T follicular helper cell (primary cell): ENCODE measurements at places on chromosomes 11 and 22.

- peak; percentile 46 for DNase-seq
Measured at GRCh38 chr11:45899448-45900174, 7.5 kb downstream of the FREY1 start.

GRCh38 chr11:113668255-113668654, 37.9 kb downstream of the TMPRSS5 start:
- DNase-seq: no peak

GRCh38 chr11:19992162-19992561, 168.1 kb downstream of the DBX1 start:
- no peak for DNase-seq

DNA sequence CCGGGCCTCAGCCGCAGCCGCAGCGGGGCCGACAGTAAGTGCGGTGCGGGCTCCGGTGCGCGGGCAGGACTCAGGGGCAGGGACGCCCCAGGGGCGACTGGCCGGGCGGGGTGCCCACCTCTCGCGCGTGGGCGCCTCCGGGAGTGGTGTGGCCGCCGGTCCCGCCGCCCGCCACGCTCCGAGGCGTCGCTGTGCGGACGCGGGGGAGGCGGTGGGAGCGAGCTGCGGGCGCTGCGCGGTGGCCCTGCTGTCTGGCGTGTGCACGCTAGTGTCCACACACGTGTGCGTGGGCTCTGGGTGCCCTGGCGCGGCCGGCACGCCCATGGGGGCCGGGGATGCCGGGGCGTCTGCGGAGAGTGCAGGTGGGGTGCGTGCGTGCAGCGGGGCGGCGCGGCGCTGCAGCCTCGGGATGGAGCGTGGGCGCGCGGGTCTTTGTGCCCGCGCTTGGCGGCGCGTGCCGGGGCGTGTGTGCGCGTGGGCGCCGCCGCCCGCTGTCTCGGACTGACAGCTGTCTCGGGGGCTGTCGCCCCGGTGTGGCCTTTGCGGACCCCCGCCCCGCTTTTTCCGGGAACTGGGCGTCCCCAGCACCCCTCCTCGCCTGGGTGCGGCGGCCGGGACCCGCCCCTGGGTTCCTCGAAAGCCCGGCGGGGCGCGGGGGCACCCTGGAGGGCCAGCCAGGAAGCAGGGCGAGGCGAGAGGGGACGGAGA, 804 bp downstream of the KCNK4 start:
- DNase-seq: no peak

- DNase-seq: no peak
Measured at GRCh38 chr11:76783294-76783895, at the start of gene TSKU. TSKU (plus strand) TSS chr11:76783356; CDS start chr11:76795617, 12,261 bp downstream.

DNA sequence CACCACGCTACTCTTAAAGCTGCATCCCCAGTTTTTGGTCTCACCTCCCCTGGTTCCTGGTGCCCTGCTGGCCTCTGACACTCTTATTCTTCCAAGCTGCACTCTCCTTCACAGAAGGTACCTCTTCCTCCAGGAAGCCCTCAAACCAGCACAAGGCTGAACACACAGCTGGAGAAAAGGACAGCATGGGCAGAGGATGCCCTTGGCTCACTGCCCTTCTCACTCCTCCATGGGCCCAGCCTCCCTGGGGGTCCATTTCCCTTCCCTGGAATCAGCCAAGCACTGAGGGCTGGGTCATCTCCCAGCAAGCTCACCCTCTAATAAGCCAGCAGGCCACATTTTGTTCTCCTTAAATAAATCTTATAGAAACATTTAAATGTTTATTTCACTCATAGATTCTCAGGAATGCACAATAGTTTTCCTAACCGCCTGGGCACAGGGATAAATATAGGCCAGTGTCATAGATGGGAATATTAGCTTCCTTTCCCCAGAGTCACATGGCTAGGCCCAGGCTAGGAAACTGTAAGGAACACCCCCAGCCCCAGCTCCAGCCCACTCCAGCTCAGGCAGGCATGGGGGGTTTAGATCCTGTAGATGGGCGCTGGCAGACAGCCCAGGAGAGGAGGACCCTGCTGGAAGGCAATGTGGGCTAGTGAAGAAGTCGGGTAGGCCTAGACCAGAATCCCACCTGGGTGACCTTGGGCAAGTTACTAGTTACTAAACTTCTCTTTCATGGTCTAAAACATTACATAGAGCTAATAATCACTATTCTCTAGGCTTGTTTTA, 51.5 kb downstream of the IRAG1 start:
- DNase-seq: no peak

DNA sequence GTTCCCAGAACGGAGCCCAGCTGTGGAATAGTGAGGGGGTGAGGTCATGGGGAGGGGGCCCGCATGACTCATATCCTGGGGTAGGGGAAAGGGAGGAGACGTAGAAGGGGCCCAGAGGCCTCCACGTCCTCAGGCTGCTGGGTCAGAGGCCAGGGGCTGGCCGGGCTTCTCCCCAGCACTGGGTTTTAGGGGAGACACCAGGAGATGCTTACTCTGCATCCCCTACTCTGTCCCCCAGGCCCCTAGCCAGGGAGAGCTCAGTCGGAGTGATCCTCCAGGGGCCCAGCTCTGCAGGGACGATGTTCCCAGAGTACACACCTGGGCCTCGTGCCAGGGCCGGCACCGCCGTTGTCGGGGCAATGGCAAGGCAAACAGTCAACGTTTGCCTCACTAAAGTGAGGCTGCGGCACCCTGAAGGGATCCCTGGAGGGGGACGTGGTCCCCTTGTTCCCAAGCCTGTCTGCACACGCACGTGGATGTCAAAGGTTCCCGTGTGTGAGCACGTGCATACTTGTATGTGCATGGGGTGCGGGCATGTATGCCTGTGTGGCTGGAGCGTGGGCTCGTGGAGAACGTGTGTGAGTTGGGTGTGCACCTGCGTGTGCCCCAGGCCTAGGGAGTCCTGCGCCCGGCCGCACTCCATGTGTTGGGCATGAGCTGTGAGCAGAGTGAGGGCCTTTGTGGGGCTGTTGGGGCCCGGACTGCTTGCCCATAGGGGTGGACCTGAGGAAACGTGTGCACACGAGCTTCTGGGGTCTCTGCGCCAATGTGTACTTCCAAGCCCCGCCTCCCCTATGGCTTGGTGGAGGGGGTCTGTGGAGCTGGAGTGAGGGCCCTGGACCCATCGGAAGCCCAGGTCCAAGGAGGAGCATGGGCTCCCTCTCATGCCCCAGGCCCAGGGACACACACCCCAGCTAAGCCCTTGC, 14.2 kb downstream of the PRR33 start:
- DNase-seq: no peak

GRCh38 chr22:40322818-40323447, 23.4 kb upstream of the ADSL start:
- DNase-seq: no peak

- DNase-seq: no peak
Measured at GRCh38 chr22:27327981-27328721, 473.4 kb downstream of the MN1 start.

DNA sequence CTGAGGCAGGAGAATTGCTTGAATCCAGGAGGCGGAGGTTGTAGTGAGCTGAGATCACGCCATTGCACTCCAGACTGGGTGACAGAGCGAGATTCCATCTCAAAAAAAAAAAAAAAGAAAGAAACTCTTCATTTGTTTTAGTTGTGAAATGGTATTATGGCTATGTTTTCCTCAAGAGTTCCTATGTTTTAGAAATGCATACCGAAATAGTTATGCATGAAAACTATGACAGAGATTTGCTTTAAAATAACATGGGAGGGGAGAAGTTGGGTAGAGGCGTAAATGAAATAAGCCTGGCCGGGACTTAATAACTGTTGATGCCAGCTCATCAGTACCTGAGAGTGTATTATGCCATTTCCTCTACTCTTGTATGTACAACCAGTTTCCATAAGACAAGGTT, 48.3 kb downstream of the FEZ1 start:
- no peak for DNase-seq

DNA sequence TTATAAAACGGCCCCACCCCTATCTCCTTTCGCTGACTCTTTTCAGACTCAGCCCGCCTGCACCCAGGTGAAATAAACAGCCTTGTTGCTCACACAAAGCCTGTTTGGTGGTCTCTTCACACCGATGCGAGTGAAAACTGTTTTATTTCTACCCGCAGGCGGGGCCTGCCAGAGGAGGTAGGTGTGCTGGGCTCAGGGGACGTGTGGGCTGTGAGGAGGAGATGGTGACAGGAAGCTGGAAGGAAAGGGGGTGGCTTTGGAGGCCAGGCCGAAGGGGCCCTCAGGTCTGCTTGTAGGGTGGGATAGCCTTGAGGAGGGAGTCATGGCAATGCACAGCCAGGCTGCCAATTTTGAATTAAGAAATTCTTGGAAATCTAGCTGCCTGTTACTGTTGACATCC, 21.3 kb upstream of the KRTAP5-7 start:
- DNase-seq: no peak

DNA sequence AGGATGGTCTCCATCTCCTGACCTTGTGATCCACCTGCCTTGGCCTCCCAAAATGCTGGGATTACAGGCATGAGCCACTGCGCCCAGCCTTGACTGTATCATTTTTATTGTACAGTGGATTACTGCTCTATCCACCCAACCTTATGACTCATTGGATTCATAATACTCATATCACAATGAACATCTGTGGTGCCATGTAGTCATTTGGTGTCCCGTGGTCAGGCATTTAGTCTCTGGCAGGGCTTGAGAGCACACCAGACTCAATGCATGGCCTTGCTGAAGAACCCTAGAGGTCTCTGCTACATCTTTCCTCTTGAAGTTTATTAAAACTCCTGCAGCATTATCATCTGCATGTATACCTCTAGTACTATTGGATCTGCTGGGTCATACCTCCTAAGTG, 98.0 kb upstream of the LDLRAD3 start:
- no peak for DNase-seq

DNA sequence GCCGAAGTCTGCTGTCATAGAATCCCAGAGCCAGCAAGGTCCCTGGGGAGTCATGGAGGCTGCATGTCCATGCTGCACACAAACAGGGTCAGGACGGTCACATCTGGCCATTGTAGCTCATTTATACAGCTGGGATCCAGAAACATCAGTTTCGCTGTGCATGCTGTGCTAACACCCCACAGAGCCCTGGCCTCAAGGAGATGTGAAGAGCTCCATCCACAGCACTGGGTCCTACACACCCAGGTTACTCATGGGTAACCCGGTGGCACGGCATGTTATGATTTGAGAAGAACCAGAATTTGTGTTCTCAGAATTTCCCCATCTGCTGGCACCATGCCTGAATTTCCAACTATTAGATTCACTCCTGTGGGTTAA, 146.3 kb upstream of the ARHGAP20 start:
- no peak for DNase-seq

DNA sequence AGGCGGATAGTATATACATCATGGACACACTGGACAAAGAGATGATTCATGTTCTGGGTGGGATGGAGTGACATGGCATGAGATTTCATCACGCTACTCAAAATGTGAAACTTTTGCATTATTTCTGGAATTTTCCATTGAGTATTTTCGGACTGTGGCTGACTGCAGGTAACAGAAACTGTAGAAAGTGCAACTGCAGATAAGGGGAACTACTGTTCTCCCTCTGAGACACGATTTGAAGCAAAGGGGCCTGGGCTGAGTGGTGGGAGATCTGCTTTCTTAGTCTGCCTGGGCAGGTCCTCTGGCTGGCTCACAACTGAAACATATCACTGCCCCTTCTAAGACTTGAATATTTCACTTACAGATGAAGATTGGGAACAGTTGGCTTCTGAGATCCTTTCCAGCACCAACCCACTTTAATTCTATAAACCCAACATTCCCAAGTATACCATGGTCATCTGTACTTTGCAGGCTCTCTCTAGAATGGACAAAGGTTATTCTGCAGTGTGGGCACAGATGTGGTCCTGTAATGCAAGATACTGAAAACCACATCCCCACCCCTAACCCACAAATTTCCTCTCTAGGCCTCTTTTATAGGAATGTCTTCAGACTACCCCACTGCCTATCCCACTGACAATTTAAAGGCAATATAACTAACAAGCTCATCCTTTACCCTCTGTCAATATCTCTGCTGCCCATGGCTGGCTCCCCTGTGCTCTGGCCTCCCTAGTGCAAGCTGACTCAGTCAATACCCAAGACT, 121.1 kb downstream of the KCNC1 start:
- DNase-seq: no peak

- no peak for DNase-seq
Measured at GRCh38 chr22:17783312-17783711, 9.0 kb upstream of the BID start.

DNA sequence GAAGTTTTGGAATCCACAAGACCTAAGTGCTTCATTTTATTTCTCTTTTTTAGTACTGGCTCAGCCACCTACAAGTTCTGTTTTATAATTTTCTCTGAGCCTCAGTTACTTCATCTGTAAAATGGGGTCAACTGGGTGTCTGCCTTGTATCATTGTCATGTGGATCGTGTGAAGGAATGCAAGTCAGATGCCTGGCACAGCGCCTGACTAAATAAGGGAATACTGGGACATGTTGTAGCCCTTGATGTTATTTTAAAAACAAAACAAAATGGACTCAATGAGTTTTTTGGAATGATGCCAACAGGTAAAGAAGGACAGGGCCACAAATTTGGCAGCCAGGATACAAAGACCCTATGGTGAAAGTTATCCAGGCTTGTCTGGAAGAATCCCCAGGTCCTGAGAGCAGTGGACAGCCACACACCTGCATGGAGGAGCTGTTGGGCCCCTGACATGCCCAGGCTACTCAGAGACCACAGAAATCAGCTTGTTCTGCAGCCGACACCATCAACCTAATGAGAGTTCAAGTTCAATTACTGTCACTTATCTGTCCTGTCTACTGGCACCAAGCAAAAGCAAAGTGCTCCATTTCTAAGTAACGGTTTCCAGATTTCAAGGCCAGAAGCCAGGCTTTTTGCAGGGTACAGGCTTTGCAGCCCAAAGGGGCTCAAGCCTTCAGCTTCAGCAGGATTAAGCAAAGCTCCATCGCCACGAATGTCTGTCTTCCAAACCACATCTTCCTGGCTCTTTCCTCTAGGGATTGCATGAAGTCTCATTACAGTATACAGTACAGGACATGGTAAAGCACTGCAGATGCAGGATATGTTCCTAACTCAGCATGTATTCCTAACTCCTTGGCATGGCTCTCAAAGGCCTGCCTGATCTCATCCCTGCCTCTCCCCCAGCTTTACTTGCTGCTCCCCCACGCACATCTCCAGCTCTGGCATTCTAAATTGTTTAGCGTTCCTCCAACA, 18.4 kb downstream of the DKK3 start:
- no peak for DNase-seq

DNA sequence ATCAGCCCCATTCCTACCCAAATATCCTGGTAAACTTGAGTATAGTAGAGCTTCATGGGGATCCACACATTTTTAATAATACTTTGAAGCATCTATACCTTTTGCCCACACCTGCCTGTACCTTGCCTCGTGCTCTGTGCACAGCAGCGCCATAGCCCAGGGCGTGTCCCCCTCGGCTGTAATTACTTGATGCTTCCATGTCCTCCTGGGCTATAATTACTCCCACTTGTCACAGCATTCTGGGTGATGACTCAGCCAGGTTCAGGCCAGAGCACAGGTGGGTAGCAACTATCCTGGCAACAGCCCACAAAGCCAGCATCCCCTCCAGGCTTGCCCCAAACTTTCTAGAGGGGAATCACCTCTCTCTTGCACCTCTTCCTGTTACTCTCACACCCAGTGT, 23.7 kb upstream of the SLC36A4 start:
- DNase-seq: no peak
